Suppressor macrophage treated with lipopolysaccharide for 1 hour (primary cell): ENCODE measurements at places on chromosomes 5 and 9.

GRCh38 chr5:131647048-131647769, 12.2 kb upstream of the RAPGEF6 start:
- DNase-seq, result no peak

GRCh38 chr9:69004836-69005235, 9.1 kb downstream of the PRKACG start:
- DNase-seq, result no peak

DNA sequence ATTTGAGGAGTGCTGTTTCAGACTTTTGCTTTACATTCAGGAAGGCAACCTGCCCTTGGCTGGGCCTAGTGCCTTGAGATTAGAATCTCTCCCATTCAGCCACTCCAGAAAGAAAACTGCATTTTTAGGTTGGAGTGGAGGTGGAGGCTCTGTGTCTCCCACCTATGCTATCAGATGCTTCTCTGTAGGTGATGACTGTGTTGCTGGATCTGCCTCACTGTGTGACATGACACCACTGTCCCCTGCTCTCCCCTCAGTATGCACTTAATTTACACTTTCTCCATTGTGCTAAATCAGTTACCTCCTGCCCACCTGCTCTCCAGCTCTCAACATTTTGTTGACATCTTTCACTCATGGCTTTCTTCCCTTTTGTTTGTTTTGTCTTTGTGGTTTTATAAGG, 265.8 kb downstream of the TENT4A start:
- no peak for DNase-seq

- peak; percentile 47 for DNase-seq
These were observed 18.8 kb upstream of the GNAQ start for GRCh38 chr9:78050421-78050820.

GRCh38 chr5:96023518-96023917, 61.9 kb upstream of the ELL2 start:
- no peak for DNase-seq

DNA sequence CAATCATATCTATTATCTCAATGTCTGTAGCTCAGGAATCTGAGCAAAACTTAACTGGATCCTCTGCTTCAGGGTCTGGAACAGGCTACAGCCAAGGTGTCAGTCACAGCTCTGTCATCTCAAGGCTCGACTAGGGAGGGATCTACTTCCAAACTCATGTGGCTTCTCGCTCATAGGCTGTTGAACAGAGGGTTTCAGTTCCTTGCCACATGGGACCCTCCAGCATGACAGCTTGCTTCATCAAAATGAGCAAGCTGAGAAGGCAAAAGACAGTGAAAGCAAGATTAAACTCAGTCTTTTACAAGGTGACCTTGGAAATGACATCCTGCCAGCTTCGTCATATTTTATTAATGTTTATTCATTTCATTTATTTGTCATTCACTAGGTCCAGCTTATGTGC, 111.7 kb downstream of the GADD45G start:
- no peak for DNase-seq

DNA sequence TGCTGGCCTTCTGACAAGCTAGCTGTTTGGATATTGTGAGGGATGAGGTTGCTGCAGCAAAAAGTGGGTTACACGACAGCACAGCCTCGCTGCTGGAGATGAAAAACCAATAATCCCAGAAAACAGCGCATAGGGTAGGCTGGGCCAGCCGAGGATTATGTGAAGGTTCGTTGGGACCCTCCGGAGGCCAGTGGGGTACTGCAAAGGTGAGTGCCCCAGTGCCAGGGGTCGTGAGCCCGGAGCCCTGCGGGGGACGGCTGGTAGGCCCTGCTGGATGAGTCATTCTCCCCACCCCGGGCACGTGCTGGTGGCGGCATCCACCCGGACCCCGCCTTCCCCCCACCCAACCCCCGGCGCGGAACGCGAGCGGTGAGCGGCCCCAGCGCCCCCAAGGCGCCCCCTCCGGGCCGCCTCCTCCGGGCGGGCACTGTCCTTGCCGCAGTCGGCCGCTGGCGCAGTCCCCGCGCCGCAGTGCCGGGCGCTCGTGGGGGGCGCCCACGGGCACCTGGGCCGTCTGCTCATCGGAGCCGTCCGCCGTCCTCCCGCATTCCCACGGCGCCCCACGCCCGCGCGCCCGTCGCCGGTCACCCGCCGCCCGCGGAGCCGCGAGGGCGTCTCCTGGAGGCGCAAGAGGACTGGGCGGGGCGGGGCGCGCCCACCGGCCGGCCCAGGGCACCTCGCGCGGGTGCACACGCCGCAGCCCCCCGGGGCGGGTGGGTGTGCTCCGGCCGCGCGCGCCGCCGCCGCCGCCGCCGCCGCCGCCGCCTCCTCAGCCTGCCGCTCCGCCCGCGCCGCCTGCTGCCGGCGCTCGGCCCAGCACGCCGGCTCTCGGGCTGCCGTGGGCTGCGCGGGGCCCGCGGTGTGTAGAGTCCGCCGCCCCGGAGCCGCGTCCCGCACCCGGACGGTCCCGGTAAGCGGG, at the start of gene PHF24:
TSS of gene PHF24 (plus strand) at position 794 of the 919 bp plus-strand sequence. CDS start 13,014 bp downstream, outside the sequence.
- peak; percentile 56 for DNase-seq

DNA sequence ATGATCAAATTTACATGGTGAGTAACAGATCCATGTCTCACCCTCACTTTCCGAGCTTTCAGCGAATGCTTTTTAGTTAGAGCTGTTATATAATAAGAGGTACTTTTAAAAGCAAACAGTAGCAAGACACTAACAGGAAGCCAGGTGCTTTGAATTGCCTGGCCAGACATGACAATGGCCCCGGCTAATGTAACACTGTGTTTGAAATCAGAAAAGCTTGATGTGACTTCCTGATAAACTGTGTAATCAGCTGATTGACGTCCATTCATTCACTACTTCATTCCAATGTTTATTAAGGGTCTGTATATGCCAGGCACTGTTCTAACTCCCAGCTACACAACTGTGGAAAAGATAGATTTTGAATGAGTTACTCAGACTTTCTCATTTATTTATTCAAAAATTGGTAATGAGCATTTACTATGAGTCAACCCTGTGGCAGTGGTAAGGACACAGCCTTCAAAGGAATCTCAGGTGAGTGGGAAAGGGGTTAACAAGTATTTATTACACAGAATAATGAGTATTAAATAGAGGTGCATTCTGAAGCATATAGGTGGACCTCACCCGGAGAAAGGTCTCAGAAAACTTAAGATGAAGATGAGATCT, 26.6 kb downstream of the DPYSL3 start:
- no peak for DNase-seq

GRCh38 chr5:149036970-149037369, 25.9 kb downstream of the SH3TC2 start:
- DNase-seq, result no peak

- no peak for DNase-seq
These were observed 690.4 kb downstream of the SLCO4C1 start for GRCh38 chr5:101605700-101606099.

GRCh38 chr9:20566401-20566800, 55.9 kb downstream of the MLLT3 start:
- no peak for DNase-seq
